NCI-H1930 (cell line): ENCODE measurements at places on chromosomes 6 and 20.

DNA sequence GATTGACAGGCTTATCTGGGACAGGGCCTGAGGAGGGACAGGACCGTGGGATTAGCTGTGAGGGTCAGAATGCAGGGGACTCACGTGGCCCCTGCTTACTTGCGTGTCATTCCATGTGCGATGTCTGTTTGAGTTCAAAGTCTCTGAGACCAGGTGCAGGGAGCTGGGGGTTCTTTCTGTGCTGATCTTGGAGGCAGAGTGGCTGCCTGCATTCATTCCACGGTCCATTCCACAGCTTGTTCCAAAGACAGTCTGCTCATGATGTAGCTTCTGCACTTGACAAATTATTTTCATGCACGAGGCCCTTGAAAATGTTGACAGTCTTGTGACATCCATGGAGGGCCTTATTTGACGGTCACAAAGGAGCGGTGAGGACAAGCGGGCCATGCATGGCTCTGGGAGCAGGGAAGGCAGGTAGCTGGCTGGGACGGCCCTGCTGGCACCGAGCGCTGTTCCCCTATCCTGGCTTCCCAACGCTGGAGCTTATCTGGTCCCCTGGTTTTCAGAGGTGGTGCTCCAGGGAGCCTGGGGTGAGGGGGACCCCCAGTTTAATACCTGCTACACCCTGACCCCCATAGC, 156.3 kb upstream of the RNF24 start:
- no peak for DNase-seq

DNA sequence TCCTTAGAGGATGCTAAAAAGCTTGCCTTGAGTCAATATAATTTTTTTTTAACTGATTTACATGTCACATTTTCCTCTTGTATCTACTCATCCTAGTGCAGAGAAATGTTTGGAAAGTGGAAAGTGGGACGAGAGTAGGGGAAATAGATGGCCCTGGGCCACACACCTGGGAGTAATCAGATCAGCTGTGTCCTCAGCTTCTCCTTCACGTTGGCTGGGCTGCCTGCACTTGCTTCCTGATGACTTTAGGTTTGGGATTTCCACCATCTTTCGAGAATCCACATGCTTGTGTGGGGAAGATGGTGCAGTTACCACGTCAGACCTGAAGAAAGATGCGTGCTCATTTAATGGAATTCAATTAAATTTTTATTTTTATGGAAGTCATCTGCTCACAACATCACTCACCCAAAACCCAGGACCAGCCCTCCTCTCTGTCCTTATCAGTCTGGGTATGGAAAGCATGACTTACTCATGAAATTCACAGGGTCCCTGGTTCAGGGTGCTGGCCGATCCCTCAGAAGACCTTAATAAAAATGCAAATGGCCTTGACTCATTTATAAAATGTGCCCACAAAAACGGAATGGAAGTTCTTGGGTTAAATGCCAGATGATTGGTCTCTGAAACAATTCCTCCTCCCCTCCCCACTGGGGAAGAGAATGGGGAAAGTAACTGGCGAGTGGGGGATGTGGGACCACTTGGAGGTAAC, 74.5 kb upstream of the TIAM2 start:
- DNase-seq, result no peak

DNA sequence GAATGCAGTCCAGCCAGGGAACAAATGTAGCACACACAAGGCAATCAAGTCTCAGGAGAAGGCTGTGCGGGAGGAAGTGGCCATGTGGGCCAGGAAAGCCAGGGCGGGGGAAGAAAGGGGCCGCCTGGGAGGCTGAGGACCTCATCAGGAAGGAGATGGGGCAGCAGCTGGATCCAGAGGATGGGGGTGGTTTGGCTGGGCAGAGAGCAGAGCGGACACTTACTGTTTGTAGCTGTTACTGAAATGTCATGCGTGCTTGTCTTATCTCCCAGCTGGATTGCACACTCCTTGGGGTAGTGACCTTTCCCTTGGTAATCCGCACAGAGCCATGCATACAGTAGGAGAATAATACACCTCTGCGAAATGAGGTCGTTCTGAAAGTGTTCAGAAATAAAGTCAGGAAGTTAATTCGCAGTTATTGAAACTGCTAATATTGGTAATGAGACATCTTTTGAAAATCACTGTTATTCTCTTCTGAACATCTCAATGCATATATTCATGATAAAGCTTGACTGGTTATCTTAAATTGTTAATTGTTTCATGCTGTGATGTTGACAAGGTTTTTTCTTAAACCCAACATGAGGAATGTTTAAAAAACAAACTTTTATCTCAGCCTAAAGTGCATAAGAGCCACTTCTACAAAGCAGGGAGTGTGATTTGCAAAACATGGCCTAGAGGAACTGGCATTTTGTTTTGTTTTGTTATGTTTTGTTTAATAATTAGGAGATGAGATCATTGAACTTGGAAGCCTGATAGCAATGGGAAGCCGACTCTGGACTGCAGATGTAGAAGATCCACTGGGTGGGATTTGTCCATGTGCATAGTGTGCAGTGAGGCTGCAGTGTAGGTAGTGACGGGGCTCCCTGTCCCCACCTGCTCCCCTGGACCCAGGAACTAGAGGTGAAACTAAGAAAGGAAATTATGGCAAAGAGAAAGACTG, 18.0 kb upstream of the MAP3K4 start:
- DNase-seq, result no peak

DNA sequence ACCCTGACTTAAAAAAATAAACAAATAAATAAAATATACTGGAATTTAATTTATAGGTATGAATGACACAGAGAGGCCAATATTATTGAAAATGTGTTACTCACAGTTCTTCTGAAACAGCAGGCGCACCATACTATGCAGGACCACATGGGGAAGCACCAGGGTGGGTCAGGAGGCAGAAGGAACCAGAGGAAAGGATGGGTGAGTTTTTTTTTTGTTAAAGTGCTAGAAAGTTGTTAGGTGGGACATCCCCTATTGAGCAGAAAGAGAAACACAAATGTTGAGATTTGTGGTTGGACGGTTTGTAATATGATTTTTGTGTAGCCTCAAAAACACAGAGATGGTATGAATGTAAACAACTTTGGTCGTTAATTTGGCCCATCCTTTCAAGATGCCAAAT, 26.0 kb downstream of the PTPRA start:
- DNase-seq, result no peak

GRCh38 chr6:105484238-105485161, 81.6 kb upstream of the PREP start:
- peak; percentile 34 for DNase-seq

GRCh38 chr6:155011809-155012291, 16.7 kb downstream of the TIAM2 start:
- DNase-seq, result no peak

- no peak for DNase-seq
Observed at GRCh38 chr6:65052626-65053025, 654.4 kb downstream of the EYS start.

DNA sequence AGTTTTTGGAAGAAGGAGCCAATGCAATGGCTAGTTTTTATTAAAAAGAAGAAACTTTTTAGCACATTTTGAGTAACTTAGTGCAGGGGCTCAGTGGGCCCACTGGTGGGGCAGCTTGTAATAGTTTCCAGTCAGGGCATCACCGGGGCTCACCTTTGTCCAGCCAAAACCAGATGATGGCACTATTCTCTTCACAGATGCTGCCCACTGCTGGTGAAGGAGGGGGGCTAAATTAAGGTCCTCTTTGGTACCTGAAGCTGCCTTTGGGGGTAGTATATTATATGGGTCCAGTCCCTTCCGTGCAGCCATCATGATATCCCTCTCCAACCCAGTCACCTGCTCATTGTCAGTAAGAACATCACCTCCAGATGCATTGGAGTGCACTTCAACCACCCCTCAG, 182.9 kb downstream of the PDE7B start:
- DNase-seq, result no peak

DNA sequence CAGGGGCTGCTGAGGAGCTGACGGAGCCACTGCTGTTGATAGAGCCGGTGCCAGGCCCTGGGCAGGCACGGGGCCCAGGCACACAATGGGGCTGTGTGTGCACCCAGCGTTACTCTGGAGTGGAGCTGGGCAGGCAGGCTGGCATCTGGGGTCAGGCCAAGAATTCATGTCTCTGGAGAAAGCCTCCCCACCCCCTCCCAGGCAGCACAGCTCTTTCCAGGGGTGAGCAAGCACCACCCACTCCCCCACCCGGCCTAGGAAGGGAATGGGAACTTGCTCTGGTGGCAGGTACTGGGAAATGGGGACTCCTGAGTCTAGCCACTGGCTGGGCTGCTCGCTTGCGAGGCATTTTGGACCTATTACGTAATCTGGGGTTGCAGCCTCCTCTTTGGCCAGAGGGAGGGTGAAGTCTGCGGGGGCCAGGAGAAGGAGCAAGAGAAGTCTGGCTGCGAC, 22.7 kb downstream of the TFEB start:
- no peak for DNase-seq

GRCh38 chr6:10060004-10060403, 354.9 kb downstream of the TFAP2A start:
- no peak for DNase-seq

GRCh38 chr6:25582101-25582500, 69.9 kb upstream of the SCGN start:
- DNase-seq, result no peak

- peak; percentile 85 for DNase-seq
Observed at GRCh38 chr20:18793625-18794427, 19.8 kb upstream of the SCP2D1 start.

DNA sequence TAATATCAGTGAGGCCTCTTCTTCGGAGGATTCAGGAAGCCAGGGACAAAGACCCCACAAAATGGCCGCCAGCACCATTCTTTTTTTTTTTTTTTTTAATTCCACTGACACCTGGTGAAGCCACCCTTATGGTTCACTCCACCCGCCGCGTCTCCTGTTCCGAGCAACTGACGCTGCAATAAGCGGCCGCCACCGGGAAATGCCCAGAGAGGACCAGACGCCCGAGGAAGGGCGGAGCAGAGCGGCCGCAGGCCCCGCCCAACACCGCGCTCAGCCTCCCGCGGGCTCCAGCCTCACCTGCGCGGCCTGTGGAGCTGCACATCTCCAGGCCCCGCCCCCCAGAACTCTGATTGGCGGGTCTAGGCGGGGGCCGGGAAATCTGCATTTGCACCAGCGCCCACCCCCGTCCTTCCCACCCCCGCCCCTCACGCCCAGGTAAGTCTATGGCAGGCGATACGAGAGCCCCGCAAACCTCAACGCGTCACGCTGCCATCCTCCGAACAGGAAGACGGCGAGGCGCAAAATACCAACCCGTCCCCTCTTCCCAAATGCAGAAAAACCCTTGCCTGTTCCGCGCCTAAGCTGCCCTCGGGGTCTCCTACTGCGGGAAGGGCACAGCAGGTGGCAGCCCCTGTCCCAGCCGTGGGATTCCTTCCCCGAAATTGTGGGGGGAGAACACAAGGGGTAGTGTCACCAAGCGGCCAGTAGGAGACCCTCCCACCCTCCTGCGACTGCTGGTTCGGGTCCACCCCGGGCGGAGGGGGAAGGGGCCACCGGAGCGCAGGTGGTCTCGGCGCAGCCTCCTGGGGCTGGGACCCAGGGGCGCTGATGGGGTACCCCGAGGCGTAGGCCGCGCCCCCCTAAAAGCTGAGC, 960 bp downstream of the ATP9A start:
- DNase-seq, result peak; percentile 93

DNA sequence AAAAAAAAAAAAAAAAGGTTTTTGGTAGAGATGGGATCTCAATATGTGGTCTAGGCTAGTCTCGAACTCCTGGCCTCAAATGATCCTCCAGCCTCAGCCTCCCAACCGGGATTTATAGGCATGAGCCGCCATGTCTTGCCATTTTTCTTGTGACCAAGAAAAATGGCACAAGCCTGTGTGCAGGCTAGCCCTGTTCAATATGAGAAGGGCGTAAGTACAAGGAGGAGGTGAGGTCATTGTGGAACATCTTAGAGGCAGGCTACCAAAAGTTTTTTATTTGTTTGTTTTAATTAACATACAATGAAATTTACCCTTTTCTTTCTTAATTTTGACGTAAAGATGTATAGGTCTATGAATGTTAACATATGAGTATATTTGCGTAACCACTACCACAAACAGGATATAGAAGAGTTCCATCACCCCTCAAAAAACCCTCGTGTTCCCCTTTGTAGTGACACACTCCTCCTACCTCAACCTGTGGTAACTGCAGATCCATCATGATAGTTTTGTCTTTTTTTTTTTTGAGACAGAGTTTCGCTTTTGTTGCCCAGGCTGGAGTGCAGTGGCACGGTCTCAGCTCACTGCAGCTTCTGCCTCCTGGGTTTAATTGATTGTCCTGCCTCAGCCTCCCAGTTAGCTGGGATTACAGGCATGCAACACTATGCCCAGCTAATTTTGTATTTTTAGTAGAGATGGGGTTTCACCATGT, 28.3 kb upstream of the KIF3B start:
- DNase-seq, result no peak

GRCh38 chr20:5041433-5041832, 40.1 kb upstream of the SLC23A2 start:
- DNase-seq, result no peak

- DNase-seq, result no peak
Observed at GRCh38 chr20:47489448-47489872, 12.2 kb upstream of the NCOA3 start.

GRCh38 chr6:16206595-16207037, 31.8 kb upstream of the GMPR start:
- no peak for DNase-seq

DNA sequence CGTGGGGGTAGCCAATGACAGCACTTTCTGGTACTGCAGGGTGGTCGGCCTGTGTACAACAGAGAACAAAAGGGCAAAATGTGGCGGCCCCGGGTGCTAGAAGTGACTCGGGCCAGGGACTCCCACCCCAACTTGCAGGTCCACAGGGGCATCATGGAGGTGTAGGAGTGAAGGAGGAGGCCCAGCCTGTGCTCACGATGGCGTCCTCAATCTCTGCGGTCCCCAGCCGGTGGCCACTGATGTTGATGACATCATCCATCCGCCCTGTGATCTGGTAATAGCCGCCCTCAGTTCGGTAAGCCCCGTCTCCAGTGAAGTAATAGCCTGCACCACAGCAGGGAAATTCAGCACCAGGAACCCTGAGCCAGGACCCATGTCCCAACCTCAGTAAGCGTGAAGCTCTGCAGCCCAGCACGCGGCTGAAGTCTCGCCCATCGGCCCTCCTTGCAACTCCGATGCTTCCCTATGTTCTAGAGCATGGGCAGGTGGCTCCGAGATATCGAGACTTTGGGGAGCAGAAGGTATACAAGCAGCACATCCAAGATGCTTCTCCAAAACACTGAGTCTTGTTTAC, 20.2 kb upstream of the APMAP start:
- no peak for DNase-seq

- no peak for DNase-seq
Observed at GRCh38 chr6:93801101-93801847, 381.9 kb upstream of the EPHA7 start.

DNA sequence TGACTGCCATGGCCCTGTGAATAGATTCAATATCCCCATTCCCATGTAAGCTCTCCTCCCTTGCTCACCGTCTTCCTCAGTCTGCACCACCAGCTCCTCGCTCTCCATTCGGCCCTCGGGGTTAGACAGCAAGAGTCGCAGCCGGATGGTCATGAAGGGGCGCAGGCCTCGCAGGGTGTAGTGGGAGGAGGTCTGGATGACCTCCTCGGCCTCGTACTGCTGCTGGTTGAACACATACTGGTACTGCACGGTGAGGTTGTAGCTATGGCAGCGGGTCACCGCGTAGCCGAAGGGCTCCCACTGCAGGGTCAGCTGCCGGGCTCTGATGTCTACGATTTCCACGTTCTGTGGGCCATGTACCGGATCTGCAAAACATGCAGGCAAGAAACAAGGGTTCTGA, 717.5 kb downstream of the PTPRT start:
- DNase-seq, result no peak

GRCh38 chr6:1987640-1988039, 257.8 kb downstream of the GMDS start:
- no peak for DNase-seq

GRCh38 chr6:99545442-99545841, 23.0 kb downstream of the CCNC start:
- DNase-seq, result no peak
